HL-60 (cell line): ENCODE measurements at places on chromosomes 6 and 20.

GRCh38 chr20:40497899-40498691 is 190.9 kb downstream of the MAFB start:
- DNase-seq, result peak; percentile 96

DNA sequence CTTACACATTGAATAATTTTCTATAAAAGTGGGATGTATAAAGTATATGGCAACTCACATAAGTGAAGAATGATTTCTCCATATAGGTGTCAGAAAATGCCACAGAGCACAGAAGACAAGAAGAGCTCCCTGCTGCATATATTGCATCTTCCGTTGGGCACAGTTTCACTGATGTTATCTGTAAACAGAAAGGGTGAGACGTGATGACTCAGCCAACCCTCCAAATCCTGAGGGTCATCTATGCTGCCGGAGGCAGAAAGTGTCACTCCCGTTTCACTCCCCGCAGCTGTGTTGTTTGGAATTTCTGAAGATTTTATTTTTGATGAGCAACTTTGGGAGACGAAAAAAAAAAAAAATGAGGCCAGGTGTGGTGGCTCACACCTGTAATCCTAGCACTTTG is 644.1 kb downstream of the C6orf118 start:
- DNase-seq, result no peak

GRCh38 chr6:105618247-105618646 is 215.4 kb upstream of the PREP start:
- DNase-seq, result no peak

- no peak for DNase-seq
Measured at GRCh38 chr6:148935705-148936435, 189.0 kb downstream of the UST start.

GRCh38 chr6:68225729-68226128 is 409.4 kb upstream of the ADGRB3 start:
- no peak for DNase-seq

DNA sequence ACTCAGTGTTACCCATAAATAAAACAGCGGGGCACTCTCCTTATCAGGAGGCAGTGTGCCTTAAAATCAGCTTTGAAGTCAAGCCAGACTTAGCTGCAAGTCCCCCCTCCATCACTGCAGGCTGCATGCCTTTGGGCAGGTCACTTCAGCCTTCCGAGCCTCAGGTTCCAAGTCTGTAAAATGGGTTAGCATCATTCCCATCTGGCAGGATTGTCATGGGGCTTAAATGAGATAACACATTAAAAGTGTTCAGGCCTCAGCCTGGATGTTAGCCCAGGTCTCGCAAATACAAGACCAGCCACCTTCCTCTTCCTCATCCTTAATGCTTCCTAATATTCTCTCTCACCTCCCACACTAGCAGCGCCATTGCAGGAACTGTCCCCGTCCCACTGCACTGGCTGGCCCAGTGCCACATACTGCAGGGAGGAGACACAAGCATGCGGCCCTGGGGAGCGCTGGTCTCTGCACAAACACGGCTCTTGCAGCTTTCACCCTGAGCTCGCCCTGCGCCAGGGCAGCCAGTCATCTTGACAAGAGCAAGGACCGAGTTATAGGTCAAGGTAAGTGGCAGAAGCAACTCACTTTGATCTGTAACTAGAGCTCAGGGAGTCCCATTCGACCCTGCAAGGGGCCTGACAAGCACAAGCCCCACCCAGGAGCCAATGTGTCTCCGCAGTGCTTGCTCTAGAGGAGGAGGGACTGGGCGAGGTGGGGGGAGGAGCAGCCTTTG is 564.6 kb upstream of the AGPAT4 start:
- DNase-seq, result no peak

DNA sequence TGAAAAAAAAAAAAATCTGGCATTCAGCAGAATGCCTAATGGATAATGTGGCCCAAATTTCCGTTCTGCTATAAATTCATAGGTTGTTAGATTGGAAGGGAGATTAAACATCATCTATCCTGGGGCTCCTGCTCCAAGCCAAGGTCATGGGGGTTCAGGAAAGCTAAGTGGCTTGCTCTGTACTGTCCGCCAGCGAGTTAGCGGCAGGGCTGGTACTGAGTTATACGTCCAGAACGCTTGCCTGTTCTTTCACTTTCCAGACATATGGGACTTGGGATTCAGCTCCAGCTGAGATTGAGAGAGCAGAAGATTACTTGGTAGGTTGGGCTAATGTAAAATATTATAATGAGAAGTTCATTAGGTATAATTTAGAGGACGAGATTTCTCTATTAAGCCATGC is 858 bp downstream of the RWDD1 start:
- DNase-seq, result no peak

GRCh38 chr6:80020381-80021120 is 16.1 kb downstream of the TTK start:
- no peak for DNase-seq

- DNase-seq, result no peak
Measured at GRCh38 chr20:5528261-5528660, 211.5 kb upstream of the PROKR2 start.

- DNase-seq, result no peak
Measured at GRCh38 chr20:7232796-7233195, 465.3 kb downstream of the BMP2 start.

DNA sequence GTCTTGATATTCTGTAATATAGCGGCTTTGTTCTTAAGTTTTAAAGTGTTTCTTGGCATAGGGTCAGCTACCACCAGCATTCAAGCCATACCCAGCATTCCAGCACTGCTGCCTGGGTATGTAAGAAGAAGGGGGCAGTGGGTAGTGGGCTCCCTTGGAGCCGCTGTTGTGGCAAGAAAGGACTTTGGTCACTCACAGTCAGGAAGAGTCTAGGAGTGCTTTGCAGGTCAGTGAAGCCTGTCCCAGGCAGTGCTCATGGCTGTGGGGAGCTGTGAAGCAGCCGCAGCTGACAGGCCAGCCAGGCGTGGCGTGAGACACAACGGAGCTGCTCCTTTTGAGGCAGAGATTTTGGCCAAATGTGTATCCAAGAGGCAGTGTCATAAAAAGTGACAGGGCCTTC is 512.0 kb downstream of the CDKAL1 start:
- no peak for DNase-seq

GRCh38 chr6:498795-499231 is 107.3 kb downstream of the IRF4 start:
- peak; percentile 24 for DNase-seq

GRCh38 chr20:61963149-61963548 is 102.5 kb downstream of the TAF4 start:
- DNase-seq, result no peak

- no peak for DNase-seq
Measured at GRCh38 chr6:32962213-32962826, 6.1 kb upstream of the BRD2 start.

- DNase-seq, result no peak
Measured at GRCh38 chr6:107600936-107601335, 111.0 kb downstream of the SOBP start.

GRCh38 chr20:4283016-4283415 is 267.7 kb upstream of the RNF24 start:
- no peak for DNase-seq

DNA sequence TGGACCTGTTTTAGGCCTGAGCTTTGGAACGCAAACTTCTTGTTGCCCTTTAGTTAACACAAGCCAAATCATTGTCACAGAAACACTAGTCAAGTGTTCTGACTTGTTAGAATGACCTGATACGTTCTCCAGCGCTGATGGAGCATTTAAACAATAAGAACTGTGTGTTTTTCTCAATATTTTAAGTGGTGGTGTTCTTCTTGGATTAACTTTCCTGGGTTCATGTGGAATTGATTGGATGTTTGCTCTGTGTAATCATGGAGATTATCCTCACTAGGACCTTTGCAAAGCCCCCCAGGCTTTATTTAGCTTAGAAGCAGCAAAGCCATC is 1.6 kb downstream of the LRRC1 start:
- DNase-seq, result no peak

GRCh38 chr6:35214869-35215664 is 1.3 kb downstream of the SCUBE3 start:
- no peak for DNase-seq

GRCh38 chr20:4886771-4887527 is 114.4 kb downstream of the SLC23A2 start:
- peak; percentile 16 for DNase-seq

DNA sequence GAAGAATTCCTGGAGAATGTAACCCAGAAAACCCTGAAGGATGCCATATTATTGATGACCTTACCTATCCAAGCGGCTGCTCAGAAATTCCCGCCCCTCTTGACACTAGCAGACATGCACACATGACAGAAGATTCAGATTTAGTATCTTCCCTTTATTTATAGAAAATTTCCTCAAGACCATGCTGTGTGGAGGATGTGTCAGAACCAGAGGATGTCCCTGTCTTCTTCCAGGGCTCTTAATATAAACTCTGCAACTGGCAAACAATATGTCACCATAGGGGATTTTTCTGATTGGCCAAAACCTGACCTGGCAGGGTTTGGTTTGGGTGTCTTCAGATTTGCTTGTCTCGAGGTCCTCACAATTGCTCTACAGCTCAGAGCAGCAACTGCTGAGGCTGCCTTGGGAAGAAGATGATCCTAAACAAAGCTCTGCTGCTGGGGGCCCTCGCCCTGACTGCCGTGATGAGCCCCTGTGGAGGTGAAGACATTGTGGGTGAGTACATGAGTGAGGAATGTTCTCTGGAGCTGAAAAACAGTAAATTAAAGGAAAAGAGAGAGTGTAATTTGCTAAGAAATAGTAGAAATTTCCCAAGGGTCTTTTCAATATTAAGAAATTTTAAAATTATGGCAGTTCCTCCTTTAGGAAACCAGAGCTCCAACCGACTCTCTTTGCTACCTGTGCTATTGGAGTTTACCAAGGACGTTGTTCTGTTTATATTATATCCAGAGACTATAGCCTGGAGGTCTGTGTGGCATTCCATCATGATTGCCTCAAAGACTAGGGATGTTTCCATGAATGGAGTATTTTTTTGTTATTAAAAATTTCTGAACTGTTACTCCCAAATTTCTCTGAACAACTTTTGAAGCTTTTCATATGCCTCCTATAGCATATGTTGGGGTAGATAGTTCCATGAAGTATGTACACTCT is at the start of gene HLA-DQA2:
TSS of gene HLA-DQA2 (plus strand) at position 361 of the 930 bp plus-strand sequence. CDS start at position 414, 53 bp downstream.
- DNase-seq, result no peak

- DNase-seq, result no peak
Measured at GRCh38 chr6:70390067-70390466, 23.2 kb upstream of the FAM135A start.

- no peak for DNase-seq
Measured at GRCh38 chr6:44262467-44263353, 2.6 kb downstream of the NFKBIE start.

- DNase-seq, result no peak
Measured at GRCh38 chr20:53986037-53986650, 84.2 kb downstream of the BCAS1 start.

GRCh38 chr6:169370054-169370453 is 116.4 kb upstream of the THBS2 start:
- DNase-seq, result no peak

DNA sequence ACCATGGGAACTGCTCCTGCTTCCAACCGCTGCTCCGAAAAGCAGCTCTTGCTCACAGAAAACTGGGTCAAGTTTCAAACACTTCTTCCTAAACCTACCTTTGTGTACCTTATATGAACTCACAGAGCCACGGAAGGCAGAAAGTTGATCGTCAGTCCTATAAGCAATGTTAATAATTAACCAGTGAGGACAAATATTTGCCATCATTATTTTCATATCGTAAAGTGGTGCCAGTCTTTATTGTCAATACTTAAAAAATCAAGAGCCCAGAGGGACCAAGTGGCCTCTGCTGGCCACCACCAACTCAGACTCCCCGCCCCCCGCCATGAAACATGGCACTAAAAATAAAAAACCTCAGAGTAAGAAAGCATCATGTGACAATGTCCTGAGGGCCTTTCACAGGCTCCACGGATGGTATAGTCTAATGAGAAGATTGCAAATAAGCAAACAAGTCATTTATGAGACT is 9.1 kb upstream of the PBOV1 start:
- DNase-seq, result no peak

GRCh38 chr6:142907544-142907943 is 37.4 kb downstream of the HIVEP2 start:
- no peak for DNase-seq

GRCh38 chr6:160029525-160029924 is 60.6 kb downstream of the IGF2R start:
- DNase-seq, result no peak

- no peak for DNase-seq
Measured at GRCh38 chr20:43771503-43772190, 44.8 kb upstream of the GTSF1L start.

GRCh38 chr20:399182-399707 is 8.9 kb upstream of the RBCK1 start:
- no peak for DNase-seq
